Right hindlimb (tissue), 1 donor: ENCODE measurements at places on chromosomes 13 and 19.

DNA sequence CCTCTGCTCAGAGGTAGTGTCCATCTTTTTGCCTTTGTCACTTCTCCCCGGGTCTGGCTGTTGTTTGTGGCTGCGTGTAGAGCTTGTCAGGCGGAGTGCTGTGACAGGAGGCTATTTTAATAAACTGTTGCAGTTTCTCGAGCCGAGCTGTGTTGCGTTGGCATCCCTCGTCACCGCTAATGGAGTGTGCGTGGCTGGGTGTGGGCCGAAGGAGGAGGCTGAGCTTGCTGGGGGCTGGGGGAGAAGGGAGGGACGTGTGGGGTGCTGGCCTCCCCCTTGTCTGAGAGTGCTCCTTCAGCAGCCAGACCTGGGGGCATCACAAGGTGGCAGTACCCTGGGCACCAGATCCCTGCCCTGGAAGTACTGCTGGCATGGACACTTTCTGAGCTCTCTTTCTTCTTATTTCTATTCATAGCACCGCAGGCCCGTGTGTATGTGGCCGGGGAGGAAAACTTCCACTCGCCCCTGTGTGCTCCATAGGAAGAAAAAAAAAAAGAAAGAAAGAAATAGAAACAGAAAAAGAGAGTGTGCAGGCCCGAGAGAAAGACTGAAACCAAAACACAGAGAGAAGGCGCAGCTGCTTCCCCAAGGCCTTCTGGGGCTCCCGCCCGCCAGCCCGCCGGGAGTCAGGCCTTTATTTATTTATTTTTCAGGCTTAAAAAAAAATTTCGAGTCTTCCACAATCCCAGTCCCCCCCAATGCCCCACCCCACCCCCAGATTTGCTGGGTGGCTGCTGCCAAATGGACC lies 27.0 kb downstream of the NFIX start:
- DNase-seq: no peak

GRCh38 chr13:113076681-113077401 lies 28.8 kb upstream of the F7 start:
- DNase-seq: no peak

- peak; percentile 42 for DNase-seq
These were observed 138.9 kb upstream of the USP29 start for GRCh38 chr19:56980906-56981305.

DNA sequence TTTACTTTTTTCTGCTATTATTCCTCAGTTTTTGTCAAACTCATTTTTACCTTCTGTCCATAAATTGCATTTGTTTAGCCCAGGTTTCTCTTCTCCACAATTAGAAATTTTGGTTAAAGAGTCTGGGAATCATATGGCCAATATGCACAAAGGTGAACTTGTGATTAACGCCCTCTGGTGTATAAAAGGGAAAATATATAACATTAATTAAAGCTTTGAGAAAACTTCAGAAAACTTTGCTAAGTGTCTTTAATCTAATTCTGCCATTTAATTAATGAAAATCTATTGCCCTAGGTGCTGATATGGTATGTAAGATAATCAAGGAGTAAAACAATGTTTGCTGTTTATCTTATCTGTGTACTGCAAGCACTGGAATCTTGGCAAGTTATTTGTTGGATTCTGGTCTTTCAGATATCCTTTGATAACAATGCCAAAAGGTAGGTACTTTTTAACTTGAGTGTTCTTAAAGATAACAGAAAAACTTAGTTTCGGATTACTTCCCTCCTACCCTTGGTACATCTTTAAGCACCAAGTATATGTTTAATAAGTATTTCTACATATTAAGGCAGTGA lies 402.6 kb downstream of the SUCLA2 start:
- no peak for DNase-seq

GRCh38 chr19:2033825-2034159 lies 17.3 kb downstream of the MKNK2 start:
- DNase-seq: no peak

- DNase-seq: no peak
These were observed 30.9 kb upstream of the PSG9 start for GRCh38 chr19:43300206-43300605.

GRCh38 chr19:33414667-33415605 lies 41.4 kb downstream of the CEBPG start:
- DNase-seq: no peak

GRCh38 chr13:50914176-50914700 lies 4.6 kb downstream of the RNASEH2B start:
- no peak for DNase-seq

GRCh38 chr13:72185776-72186175 lies 318.8 kb upstream of the DACH1 start:
- DNase-seq: no peak
